ENCODE measurements at places on chromosomes 12 and 14.

GRCh38 chr12:76041406-76041805 is 9.8 kb upstream of the PHLDA1 start:
- no peak for DNase-seq

GRCh38 chr14:100135073-100135472 is 24.4 kb downstream of the DEGS2 start:
- DNase-seq: no peak

GRCh38 chr12:24903329-24904088 is 45.4 kb downstream of the BCAT1 start:
- DNase-seq: peak; percentile 29

GRCh38 chr12:57213058-57213715 is 3.4 kb upstream of the NXPH4 start:
- DNase-seq: peak; percentile 85

All from hindlimb muscle (tissue), 1 donor.